ENCODE measurements at places on chromosomes 4 and X.

GRCh38 chrX:21745756-21746155 is 12.2 kb downstream of the SMPX start:
- DNase-seq, result no peak

- DNase-seq, result no peak
These were observed 372.3 kb downstream of the TMA16 start for GRCh38 chr4:163866728-163867315.

DNA sequence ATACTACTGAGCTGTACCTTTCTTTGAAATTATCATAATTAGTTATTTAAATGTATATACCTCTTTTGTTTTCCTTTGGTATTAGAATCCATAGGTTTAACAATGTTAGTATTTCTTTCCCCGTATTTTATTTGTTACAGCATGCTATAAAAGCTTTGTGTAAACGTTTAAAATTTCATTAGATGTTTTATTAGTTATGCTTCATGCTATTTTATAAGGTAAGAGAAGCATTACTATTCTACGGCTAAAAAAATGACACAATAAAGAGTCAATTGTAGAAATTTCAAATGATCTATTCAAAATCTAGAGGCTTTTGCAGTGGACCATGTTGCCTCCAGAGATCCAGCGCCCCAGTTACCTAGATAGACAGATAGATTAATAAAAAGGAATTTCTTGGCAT is 1203.3 kb upstream of the IGFBP7 start:
- DNase-seq, result no peak

DNA sequence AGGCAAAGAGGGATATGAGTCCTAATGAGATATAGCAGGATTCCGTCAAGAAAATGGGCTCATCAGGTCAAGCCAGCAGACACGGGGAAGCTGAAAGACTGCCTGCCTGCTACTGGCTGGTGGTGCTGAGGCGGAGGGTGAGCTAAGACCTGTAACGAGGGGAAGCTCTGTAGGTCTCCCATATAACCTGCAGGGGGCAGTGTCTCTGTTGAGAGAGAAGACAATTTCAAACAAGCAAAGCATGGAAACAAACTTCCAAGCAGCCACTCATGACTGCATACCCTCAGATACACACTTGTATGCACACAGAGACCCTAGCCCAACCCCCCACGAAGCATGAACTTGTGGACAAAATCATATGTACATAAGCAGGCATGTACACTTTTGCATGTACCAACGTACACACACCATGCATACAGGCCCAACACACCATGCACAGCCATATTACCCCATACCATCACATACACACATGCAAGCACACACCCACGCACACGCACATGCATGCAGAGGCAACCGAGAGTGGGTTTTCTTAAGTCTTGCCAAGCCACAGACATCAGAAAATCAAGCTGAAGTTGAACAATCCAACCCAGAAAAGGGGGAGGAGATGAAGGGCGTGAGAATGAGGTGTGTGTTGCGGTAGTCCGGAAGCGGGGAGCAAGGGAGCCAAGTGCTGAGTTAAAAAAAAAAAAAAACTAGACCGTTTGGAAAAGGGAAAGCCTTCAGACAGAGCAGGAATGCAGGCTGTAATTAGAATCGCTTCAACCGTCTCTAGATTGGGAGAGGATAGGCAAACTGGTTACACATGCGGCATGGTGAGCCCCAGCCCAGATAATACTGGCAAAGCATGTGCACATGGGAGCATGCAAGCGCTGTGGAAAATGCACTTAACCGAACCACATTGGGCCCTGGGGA is 71.0 kb downstream of the PJA1 start:
- DNase-seq, result no peak
